SJSA1 (cell line): ENCODE measurements at places on chromosomes 2 and 18.

GRCh38 chr2:169080250-169081069, 11.1 kb downstream of the DHRS9 start:
- DNase-seq = no peak

GRCh38 chr2:22481486-22482259, 903.3 kb upstream of the KLHL29 start:
- no peak for DNase-seq

DNA sequence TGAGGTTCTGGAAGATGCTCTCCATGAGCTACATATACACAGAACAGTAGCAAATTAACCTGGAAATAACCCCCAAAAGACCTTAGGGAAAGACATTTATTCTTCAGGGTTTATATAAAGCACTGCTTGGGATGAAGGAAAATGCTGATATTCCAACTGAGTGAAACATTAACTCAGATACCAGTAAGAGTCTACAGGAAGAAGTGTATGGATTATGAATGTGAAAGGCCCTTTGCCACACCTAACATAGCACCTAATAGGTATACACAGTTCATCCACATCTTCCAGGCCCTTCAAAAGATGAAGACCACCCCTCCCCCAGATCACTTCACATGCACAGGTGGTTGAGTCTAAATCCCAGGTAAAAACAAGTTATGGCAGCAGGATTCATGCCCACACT, 50.4 kb downstream of the MYO5B start:
- DNase-seq = no peak

DNA sequence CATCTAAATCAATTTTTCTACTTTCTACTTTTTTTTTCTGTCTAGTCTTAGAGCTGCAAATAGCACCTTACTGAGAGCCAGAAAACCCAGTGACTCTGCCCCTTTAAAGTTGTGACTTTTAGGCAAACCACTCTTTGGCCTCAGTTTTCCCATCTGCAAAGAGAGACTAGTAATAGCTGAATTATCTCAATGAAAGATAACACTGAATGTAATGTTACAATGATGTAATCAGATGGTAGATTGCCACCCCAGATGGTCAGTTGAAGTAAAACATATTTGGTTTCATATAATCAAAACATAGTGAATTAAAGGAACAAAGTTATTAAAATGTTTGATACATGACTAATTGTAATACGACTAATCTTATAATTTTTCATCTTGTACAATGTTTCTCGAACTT, 5.0 kb upstream of the APCDD1 start:
- DNase-seq = no peak

DNA sequence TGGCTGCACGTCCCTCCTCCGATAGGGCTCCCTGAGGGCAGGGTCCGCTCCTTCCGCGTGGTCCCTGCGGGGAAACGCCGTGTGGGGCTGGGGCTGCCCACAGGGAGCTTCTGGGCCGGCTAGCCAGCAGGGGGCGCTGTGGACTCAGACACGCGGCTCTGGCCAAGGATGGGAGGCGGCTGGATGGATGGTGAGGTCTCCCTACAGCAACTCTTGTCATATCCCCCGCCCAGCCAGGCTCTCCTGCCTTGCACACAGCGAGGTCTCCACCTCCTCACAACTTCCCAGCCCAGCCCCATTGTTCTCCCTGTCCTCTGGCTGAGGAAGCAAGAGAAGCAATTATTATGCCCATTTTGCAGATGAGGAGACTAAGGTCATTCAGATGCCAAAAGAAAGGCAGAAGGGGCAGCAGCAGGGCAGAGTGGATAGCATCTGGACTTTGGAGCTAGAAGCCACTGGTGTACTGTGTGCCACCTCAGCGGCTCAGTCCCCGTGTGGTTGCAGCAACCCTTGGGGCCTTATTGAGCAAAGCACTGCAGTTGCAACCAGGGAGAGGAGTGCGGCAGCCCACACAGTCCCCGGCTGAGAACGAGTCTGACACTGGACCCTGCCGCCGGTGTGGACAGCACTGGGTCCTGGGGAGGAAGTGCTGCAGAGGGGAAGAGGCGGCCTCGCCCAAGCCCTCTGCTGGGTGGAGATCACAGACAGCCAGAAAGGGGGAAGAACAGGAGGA, 99.0 kb downstream of the ZFP36L2 start:
- peak; percentile 40 for DNase-seq

GRCh38 chr2:144560251-144560650, 40.3 kb upstream of the ZEB2 start:
- no peak for DNase-seq

GRCh38 chr2:210662560-210662959, 106.2 kb downstream of the CPS1 start:
- no peak for DNase-seq

- peak; percentile 29 for DNase-seq
Measured at GRCh38 chr2:219178377-219179175, 501 bp downstream of the RETREG2 start.

GRCh38 chr2:228059735-228060134, 121.8 kb downstream of the SPHKAP start:
- no peak for DNase-seq
